ENCODE measurements at places on chromosomes 13 and 19.

- DNase-seq: no peak
These were observed 82.4 kb downstream of the KCTD12 start for GRCh38 chr13:76803831-76804230.

DNA sequence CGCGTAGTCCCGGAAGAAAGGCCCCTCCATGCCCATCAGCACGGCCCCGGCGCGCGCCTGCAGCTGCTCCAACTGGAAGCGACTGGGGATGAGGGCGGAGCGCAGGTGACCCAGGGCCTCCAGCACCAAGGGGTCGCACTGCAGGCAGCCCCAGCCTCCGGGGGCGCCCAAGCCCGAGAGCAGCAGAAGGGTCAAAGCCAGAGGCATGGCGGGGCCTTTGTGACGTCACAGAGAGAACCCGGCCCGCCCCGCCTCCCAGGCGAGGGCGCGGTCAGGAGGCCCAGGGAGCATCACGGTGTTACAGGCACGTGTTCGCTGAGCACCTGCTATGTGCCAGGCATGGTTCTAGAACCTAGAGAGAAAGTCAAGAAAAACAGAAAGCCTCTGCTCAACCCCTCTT is at the start of gene IZUMO2:
Gene IZUMO2 (minus strand): TSS at position 294 of the 400 bp plus-strand sequence. CDS start 87 bp downstream, at position 207.
- DNase-seq: no peak

GRCh38 chr19:41802770-41803169 is 6.4 kb downstream of the CEACAM3 start:
- no peak for DNase-seq

- peak; percentile 31 for DNase-seq
These were observed 122.9 kb downstream of the TSHZ3 start for GRCh38 chr19:31226151-31226935.

DNA sequence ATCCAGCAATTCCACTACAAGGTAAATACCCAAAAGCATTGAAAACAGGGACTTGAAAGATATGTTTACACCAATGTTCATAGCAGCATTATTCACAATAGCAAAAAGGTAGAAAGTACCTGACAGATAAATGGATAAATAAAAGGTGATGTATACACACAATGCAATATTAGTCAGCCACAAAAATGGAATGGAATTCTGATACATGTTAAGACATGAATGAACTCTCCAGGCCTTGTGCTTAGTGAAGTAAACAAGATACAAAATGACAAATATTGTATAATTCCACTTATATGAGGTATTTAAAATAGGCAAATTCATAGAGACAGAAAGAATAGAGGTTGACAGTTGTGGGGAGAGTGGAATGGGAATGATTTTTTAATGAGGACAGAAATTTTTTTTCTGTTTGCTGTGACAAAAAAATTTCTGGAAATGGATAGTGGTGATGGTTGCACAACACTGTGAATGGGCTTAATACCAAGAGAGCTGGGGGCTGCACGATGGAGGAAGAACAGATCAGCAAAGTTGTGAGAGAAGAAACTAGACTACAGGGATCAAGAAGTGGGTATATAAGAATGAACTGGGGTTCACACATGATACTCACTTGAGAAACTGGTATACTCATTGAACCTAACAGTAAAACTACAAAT is 137.2 kb downstream of the MZT1 start:
- no peak for DNase-seq

DNA sequence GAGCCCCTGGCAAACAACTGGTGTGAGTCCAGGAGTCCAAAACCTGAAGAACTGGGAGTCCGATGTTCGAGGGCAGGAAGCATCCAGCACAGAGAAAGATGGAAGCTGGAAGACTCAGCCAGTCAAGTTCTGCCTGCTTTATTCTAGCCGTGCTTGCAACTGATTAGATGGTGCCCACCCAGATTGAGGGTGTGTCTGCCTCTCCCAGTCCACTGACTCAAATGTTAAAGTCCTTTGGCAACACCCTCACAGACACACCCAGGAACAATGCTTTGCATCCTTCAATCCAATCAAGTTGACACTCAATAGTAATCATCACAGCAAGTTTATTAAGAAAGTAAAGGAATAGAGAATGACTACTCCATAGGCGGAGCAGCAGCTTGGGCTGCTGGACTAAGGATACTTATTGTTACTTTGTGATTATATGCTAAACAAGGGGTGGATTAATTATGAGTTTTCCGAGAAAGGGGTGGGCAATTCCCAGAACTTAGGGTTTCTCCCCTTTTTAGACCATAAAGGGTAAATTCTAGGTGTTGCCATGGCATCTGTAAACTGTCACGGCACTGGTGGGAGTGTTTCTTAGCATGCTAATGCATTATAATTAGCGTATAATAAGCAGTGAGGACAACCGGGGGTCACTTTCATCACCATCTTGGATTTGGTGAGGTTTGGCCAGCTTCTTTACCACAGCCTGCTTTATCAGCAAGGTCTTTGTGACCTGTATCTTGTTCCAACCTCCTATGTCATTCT is 65.6 kb upstream of the KCTD15 start:
- no peak for DNase-seq

DNA sequence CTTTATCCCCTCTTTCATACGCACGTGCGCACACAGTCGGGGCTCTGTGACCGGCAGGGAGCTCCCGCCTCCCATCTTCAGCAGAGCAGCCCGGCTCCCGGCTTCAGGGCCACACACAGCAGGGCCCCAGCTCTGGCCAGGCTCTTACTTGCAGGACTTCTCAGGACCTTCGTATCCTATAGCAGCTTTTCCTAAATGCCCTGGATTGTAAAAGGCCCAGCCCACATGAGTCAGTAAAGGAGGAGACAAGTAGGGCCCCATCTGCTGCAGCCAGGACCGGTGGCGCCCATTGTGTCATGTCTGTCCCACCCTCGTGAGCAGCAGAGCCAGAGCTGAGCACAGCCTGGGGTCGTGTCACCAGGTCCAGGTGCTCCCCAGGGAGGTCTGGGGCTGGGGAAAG is 107.6 kb upstream of the VSTM2B start:
- DNase-seq: no peak

DNA sequence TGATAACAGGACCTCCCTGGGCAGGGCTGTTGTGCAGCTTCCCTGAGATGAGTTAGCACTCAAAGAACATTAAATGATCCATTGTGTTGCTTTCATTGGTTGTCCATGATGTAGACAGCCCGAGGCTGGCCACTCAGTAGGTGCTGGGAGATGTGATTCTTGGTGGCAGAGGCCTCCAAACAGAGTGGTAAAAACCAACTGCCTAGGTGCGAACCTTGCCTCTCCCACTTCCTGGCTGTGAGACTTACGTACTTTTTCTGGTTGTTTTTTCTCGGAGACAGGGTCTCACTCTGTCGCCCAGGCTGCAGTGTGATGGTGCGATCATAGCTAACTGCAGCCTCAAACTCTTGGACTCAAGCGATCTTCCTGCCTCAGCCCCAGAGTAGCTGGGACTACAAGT is 6.2 kb downstream of the SARS2 start:
- DNase-seq: no peak

GRCh38 chr13:81080911-81081454 is 740.1 kb upstream of the SPRY2 start:
- DNase-seq: no peak

DNA sequence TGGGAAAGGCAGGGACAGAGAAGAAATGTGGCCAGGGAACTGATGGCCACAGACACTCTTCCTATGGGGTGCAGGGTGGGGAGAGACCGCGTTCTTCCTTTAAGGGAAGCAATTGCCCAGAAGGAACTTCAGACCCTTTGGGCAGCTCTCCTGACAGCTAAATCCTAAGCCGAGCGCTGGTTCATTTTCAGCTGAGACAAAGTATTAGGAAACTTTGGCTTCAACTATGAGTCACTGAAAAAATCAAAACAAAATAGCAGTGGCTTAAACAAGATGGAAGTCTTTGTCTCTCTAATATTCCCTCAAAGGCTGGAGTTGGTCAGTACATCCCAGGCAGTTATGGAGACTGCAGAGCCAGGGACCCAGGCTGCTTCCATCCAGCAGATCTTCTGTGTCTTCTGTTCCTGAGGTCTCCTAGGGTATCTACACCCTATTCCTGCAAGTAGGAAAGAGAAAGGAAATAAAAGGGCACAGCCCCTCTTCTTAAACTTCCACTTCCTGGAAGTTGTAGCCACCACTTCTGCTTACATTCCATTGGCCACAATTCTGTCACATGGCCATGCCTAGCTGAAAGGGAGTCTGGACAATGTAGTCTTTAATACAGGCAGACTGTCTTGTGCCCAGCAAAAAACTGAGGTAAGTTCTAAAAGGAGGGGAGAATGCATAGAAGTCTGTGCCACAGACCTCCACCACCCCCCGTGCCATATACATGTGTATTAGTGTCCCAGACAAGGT is 163.5 kb downstream of the KATNAL1 start:
- DNase-seq: peak; percentile 81

DNA sequence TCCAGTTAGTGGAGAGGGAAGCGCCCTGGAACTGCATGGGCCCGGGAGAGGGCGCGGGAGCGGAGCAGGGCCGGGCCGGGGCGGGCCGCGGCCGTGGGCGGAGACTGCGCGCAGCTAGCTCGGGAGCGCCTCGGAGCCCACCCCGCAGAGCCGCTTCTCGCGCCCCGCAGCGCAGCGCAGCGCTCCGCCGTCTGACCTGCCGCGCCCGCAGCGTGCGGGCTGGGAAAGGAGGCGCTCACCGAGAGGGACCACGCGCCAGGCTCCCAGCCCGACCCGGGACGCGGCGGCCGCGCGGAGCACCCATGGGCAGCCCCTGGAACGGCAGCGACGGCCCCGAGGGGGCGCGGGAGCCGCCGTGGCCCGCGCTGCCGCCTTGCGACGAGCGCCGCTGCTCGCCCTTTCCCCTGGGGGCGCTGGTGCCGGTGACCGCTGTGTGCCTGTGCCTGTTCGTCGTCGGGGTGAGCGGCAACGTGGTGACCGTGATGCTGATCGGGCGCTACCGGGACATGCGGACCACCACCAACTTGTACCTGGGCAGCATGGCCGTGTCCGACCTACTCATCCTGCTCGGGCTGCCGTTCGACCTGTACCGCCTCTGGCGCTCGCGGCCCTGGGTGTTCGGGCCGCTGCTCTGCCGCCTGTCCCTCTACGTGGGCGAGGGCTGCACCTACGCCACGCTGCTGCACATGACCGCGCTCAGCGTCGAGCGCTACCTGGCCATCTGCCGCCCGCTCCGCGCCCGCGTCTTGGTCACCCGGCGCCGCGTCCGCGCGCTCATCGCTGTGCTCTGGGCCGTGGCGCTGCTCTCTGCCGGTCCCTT is at the start of gene MLNR:
Gene MLNR (plus strand): TSS at position 303 of the 820 bp plus-strand sequence. CDS start 0 bp downstream, at position 303.
- DNase-seq: no peak

GRCh38 chr13:109657395-109657794 is 129.0 kb downstream of the IRS2 start:
- DNase-seq: no peak

DNA sequence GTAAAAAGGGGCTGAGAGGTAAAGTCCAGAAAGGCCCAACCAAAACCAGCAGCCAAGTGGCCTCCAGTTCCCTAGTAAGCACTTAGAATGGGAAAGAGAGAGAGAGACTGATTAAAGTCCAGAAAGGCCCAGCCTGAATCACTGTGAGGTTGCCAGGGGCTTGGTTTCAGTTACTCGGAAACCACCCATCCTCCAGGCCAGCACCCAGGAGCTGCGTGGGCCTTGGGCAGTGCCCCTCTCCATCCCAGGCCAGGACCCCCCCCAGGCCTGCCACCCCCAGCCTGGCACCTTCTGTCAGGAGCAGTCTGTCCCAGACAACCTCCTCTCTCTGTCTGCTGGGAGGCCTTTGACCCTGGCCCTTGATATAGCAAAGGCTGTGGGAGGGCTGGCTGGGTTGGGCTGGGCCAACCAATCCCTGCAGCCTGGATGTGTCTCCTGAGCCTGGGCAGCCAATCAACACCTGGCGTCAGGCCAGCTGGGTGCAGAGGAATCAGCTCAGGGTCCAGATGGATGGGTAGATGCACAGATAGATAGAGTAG is at the start of gene CYP4F2:
Gene CYP4F2 (minus strand): TSS at position 337 of the 539 bp plus-strand sequence. CDS start 463 bp downstream, outside the sequence.
- no peak for DNase-seq

DNA sequence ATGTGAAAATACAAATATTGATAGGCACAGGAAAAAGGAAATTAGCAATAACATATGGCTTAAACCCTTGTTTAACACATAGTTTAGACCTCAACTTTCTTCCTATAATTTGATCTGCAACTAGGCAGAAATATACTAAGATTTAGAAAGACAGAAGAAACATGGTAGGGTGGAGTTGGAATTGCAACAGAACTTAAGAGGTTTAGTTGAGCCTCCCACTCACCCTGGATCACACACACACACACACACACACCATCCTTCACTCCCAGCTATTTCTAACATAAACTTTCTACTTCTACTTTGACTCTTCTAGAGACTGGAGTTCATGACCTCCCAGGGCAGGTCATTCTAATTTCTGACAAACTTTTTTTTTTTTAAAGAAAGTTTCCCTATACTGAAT is 47.4 kb downstream of the FLT3 start:
- DNase-seq: peak; percentile 41

DNA sequence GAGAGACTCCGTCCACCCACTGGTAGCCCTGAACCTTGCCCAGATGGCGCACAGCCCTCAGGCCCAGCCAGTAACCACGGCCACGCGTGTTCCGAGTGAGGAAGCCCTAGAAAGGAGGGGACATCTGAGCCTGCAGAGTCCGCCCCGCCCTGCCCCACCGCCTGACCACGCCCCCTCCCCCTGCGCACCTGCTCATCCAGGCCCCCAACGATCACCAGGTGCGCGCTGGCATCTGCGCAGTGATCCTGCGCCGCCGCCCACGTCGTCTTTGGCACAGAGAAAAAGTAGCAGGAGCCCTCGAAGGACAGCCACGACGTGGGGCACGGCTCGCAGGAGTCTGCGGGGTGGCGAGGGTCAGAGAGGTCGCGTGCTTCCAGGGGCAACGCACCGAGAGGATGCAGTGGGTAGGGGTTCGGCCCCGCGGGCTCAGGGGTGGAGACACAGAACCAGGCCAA is 2.1 kb downstream of the CLEC4G start:
- no peak for DNase-seq

DNA sequence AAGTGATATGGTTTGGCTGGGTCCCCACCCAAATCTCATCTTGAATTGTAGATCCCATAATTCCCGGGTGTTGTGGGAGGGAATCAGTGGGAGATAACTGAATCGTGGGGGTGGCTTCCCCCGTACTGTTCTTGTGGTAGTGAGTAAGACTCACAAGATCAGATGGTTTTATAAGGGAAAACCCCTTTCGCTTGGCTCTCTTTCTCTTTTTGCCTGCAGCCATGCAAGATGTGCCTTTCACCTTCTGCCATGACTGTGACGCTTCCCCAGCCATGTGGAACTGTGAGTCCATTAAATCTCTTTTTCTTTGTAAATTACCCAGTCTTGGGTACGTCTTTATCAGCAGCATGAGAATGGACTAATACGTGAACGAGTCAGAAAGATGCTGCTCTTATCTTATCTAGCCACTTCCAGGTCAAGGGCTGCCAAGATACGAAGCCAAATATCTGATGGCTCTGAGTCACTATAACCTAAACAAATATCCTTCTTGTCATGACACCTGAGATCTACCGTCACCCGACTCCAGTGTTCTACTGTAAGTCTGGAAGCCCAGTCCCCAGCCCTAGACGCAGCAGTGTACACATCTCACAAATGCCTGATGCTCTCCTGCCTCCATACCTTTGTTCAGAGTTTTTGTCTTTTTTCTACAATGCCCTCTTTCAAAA is 45.9 kb downstream of the SLC15A1 start:
- peak; percentile 13 for DNase-seq

DNA sequence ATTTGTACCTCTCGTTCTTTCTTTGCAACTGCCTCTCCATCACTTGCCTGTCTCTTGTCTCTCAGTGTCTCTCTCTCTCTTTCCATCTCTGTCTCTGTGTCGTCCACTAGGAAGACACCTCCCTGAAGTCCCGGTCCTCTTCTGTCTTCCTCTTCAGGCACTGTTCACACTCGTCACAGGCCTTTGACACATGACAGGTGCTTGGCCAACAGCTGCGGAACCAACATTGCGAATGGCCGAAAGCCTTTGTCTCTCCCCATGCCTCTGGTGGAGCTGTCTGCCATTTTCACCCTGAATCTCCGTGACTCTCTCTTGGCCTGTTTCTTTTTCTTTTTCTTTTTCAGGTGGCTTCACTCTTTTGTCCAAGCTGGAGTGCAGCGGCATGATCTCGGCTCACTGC is 2.8 kb downstream of the HIPK4 start:
- no peak for DNase-seq

All from IMR-90 (cell line).